Activated T-helper 2 cell treated with anti-CD3 and anti-CD28 coated beads, Interferon-gamma antibody, Interleukin-2, Interleukin-4, amounts not matched to agents 10 μg/mL and 5 μg/mL and 100 μg/mL, durations not matched to agents 14 hours and 24 hours and 36 hours (primary cell): ENCODE measurements at places on chromosomes 2 and 18.
A peak's percentile ranks its signal among the peaks of the same experiment; 100 is the strongest.

- no peak for DNase-seq
Observed at GRCh38 chr18:79518028-79518682, 122.4 kb downstream of the NFATC1 start.

- no peak for DNase-seq
Observed at GRCh38 chr2:43041173-43041591, 185.2 kb downstream of the ZFP36L2 start.

- DNase-seq, result no peak
Observed at GRCh38 chr2:197185676-197186075, 124.9 kb downstream of the ANKRD44 start.

DNA sequence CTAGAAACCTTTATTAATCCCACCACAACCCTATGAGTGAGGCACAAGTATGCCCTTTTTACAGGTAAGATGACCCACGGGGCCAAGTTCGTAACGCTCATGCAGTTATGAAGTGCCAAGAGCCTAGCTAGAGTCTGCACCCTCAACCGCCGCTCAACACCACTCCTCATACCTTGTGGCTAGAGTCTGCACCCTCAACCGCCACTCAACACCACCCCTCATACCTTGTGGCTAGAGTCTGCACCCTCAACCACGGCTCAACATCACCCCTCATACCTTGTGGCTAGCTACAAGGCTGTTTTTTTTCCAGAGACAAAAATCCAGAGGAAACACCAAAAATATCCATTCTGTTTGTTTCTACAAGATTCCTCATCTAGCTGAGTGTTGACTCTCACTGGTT is 4.6 kb downstream of the TXNL4A start:
- no peak for DNase-seq

DNA sequence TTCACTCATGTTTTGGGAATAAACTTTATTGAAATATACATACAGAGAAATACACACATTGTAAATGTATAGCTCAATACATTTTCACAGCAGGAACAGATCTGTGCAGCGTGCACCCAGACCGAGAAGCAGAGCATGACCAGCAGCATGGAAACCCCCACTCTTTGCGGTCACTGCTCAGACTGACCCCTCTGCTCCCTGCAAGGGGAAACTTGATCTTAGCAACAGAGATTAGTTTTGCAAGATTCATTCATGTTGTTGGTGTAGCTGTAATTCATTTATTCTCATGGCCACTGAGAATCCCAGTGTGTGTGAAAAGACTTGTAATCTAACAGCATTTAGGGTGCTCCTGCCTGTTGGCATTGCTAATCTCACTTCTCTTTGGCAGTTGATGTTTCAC is 35.2 kb downstream of the LPIN1 start:
- no peak for DNase-seq

DNA sequence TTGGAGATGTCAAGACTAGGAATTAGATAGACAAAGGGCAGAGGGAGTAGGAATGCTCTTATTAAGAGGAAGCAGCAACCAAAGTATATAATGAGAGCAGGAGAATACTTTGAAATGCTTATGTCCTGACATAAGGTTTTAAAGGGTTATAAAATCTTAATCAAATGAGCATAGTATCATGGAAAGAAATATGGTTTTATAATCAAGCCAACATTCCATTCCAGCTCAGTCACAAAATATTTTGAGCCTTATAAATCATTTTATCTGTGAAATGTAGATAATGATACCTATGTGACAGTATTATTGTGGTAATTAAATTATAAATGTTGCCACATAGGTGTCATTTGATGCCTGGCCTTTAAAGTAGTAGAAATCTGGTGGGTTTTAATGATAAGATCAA is 17.6 kb downstream of the VSNL1 start:
- DNase-seq, result no peak

- DNase-seq, result no peak
Observed at GRCh38 chr18:10275486-10275885, 178.9 kb upstream of the APCDD1 start.

GRCh38 chr2:84958135-84959059 is 12.6 kb upstream of the KCMF1 start:
- no peak for DNase-seq

GRCh38 chr2:98149333-98149697 is 62.3 kb downstream of the VWA3B start:
- DNase-seq, result peak; percentile 12

- DNase-seq, result no peak
Observed at GRCh38 chr2:201926067-201926466, 107.6 kb upstream of the FZD7 start.

GRCh38 chr2:88808083-88808482 is 116.6 kb downstream of the RPIA start:
- DNase-seq, result no peak

- DNase-seq, result no peak
Observed at GRCh38 chr2:166417669-166418068, 41.9 kb upstream of the SCN9A start.

DNA sequence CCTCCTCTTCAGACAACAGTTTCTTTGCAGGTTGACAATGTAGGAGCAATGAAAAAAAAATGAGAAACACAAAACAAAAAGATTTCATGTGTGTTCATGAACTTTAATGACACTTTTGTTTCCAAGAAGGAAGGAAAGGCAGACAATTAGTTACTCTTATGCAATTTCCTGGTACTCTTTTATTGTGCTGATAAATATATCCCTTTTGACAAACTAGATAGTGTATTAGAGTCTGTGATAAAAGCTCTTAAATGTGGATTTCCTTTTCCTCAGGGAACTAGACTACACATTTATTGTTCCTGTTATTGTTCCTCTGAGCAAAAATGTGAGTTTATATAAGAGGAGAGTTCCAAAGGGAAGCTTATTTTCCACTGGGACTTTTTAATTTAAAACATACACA is 188.7 kb upstream of the NRXN1 start:
- DNase-seq, result no peak

DNA sequence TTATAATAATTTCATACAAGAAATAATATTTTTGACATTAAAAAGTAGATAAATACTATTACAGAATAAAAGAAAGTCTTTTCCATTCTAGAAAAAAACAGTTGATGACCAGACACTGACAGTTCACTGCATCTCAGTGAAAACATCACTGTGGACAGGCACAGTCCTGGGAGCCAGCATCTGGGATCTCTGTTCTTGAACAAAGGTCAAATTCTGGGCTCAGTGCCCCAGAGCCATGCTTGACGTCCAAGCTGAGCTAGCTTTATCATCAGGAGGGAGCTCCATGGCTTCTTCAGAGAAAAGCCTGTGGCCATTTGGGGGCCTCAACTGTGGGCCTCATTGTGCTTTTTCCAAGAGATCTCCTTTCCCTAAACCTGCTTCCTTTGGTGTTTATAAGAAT is 86.1 kb upstream of the SRD5A2 start:
- no peak for DNase-seq

DNA sequence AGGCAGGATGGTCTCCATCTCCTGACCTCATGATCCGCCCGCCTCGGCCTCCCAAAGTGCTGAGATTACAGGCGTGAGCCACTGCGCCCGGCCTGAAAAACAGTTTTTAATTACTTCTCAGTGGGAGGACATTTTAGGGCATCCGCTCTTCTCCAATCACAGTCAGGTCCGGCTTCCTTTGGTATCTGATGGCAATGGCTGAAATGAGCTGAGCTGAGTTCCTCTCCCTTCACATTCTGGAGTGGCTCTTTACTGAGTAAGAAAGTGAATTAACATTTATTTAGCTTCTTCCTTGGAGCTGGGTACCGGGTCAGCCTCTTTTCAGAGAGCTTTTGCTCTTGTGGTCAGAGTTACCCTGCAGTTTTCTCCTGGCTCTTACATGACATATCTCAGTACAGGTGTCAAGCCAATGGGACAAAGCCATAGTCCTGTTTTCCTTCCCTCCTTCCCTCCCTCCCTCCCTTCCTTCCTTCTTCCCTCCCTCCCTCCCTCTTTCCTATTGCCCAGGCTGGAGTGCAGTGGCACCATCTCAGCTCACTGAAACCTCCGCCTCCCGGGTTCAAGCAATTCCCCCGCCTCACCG is 1.1 kb upstream of the TTC27 start:
- no peak for DNase-seq

DNA sequence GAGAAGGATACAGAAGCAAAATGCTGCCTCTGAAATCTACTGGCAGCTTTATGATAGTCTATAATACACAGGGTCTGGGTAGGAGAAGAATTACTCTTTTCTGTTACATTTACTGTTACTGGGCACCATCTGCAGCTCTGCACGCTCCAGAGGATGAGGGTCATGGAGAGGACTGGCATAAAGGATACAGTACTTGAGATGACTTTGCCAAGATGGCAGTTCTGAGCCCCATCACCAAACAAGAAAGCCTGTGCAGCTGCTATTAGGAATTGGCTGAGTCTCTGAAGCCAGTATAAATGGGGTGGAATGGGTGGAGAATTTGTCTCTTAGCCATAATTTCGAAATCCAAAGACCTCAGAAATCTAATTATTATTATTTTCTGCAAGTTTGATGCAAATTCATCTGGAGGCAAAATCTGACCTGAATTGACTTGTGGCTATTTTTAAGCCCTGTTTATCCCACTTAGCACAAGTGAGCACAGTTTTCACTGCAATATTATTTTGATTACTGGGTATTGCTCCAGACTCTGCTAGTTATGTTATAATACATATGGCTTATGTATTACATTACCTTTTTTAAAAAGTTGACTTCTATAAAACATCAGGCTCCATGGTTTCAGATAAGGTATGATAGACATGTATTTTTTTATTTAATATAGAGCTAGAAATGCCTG is 579.5 kb downstream of the MBD2 start:
- no peak for DNase-seq

DNA sequence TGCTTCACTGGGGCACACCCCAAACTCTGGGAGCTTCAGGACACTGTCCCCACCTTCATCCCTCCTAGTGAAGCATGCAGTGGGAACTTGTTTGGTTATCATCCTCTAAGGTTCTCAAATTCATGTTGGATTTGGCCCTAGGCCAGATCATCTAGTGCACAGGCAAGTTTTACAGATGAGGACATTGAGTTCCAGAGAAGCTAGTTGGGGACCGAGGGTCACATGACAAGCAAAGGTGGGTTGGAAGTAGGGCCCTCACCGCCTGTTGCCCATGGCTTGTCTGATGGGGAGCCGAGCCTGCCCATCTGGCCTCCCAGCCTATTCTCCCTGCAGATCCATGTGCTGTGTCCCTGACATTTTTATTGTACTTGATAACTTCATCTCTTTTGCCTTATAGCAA is 2.8 kb downstream of the PRKCE start:
- no peak for DNase-seq

DNA sequence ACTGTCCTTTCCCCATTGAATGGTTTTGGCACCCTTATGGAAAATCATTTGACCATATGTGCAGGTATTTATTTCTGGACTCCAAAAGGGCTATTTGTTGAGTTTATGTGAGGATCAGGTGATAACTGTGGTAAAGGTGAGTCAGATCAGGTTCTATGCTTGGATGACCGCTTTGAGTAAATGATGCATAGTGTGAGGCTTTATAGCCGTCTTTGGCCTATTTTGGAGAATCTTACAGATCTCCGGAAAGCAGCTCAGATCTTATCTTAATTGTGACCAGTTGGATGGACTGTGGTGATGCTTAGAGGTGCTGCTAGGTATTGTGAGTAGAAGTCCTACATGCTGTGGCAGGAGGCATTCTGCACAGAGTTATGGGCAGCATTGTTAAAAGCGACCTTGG is 126.2 kb downstream of the METTL8 start:
- no peak for DNase-seq

DNA sequence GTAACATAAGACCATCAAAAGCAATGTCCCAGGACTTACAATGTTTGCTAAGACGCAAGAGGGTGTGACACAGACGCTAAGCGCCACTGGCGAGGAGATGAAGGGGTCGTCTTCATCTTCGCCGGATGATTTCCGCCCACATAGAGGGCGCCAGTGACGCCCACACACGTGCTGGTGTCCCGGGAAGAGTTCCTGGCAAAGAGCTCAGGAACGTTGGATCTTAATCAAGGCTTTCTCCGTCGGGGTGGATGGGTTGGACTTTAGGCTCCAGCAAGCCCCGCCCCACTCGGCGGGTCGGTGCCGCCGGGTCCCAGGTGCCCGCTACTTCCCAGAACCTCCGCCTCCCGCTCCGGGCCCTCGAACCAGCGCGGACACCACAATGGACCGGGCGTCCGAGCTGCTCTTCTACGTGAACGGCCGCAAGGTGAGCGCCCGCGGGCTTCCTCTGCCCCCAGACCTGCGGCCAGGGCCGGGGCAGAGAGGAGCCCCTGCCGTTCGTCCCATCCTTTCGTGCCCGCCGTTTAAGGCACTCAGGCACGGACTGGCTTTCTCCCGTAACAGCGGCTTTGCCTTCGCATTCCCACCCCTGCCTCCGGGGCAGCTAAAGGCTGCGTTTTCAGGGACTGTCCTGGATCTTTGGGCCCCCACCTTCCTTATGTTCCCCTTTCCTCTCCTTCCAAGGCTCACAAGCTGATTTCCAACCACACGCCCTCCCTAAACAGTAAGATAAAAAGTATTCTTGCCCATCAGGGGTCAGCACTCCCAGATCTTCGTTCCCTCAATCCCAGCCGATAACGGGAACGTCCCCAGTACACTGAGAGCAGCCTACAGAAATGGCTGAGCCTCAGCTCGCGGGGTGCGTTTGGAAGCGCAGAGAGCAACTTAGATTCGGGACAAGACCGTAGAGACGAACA is at the start of gene AOX1:
AOX1 (plus strand) TSS at position 285 of the 914 bp plus-strand sequence; CDS start at position 380, 95 bp downstream.
- peak; percentile 12 for DNase-seq

- DNase-seq, result no peak
Observed at GRCh38 chr2:207304761-207305160, 139.0 kb upstream of the KLF7 start.
